ENCODE measurements at places on chromosomes 7 and 10.

- no peak for DNase-seq
These were observed 20.0 kb upstream of the HUS1 start for GRCh38 chr7:47999413-47999812.

- no peak for DNase-seq
These were observed 178.2 kb upstream of the SORCS1 start for GRCh38 chr10:107342711-107343110.

DNA sequence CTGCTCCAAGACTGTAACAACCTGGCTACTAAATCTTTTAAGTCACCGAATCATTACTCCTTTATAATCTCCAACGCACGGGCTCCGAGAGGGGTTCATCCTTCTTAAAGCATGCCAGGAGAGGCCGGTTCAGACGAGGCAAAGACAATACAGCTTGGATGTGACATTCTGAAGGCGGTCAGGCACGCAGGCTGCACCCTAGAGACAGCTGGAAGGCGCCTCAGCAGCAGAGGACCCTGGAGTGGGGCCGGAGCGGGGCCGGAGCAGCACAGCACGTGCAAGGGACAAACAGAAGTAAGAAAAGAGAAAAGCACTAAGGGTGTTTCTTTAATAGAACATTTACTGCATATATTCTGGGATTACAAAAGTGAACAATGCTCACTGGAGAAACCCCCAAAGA, 97.8 kb upstream of the PPP2R2D start:
- DNase-seq: peak; percentile 13

DNA sequence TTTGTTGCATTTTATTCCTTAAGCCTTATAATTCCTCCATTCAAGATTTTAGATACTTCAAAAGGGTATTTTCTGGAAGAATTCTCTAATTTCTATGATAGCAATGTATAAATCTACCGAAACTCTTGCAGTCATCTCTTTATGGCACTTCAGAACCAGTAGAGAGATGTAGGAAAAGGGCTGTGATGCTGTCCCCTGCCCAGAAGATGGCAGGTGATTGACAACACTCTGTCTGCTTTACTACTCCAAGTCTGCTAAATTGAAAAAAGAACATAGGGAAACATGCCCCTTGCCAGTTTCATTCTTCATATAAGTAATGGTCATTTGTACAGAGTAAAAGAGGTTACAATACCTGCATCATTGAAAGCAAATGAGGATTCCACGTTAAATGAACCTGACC, 5.1 kb downstream of the TCTN3 start:
- DNase-seq: no peak

- no peak for DNase-seq
These were observed 37.4 kb downstream of the PRKAG2 start for GRCh38 chr7:151839451-151839921.

DNA sequence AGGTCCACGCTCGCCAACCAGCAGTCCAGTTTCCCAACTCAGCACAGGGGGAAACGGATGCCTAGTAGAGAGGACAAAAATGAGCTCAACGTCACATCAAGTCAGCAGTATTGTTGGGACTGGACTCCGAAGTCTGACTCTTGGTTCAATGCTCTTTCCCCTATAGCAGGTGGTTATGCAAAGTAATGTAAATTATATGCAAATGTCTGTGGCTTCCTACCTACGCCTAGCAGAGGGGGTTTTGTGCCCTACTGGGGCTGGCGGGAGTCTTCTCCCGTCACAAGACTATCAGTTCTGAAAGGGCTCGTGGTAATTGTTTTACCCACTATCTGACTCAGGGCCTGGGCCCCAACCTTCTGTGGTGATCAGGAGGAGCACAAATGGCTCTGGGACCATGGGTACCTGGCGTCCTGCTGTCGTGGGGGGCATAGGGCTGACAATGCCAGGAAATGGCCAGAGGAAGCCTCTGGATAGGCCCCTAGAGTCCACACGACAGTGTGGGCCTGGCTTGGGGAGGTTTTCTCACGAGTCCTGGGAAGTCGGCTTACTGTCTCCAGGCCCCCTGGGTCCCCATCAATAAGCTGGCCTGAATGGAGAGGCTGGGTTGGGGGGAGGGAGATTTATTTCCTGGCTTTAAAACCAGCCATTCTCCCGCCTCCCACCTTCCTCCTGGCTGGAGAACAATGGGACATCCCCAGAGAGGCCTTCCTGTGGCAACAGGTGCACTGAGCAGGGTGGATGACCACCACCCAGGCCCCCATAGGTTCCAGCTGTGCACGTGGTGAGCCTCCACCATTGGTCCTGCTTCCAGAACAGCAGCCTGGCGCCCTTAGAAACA, 41.8 kb downstream of the UNC5B start:
- DNase-seq: no peak

DNA sequence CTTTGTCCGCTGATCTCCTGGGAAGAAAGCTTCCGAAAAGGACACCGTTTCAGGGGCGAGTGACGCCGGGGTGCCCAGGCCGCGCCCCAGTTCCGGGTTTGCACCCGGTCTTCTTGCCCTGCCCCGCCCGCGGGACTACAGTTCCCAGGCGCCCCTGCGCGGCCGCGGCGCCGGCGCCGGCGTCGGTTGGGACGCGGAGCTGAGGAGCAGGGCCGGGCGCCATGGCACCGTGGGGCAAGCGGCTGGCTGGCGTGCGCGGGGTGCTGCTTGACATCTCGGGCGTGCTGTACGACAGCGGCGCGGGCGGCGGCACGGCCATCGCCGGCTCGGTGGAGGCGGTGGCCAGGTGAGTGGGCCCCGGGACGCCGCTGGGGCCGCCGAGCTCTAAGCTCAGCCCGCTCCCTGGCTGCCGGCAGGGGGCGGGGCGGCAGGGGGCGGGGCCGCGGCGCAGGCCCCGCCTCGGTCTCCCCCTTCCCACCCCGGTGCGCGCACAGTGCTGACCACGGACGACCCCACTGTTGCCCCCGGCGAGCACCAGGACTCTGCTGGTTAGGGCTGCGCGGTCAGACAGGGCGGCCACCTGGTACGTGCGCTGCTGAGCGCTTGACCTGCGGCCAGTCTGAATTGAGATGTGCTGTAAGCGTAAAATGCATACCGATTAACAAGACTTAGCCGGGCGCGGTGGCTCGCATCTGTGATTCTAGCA, at the start of gene LHPP:
Gene LHPP (plus strand): TSS at position 182 of the 706 bp plus-strand sequence. CDS start 40 bp downstream, at position 222.
- DNase-seq: peak; percentile 89

DNA sequence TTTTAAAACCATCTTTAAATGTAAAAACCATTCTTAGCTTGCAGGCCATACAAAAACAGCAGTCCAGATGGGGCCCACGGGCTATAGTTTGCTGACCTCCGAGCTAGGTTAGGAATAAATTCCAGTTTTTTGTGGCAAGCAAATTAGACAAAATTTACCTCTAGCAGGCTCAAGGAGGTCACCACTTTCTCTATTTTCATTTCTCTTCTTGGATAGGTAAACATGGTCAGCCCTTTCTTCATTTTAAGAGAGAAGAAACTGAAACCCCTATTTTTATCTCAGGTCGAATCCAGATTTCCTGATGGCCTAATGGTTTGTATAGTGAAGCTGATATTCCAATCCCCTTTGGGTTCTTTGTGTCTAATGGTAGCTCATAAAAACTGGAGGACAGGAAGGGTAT, 10.7 kb downstream of the IKZF5 start:
- no peak for DNase-seq

GRCh38 chr10:71708301-71708703, 11.3 kb downstream of the C10orf105 start:
- peak; percentile 77 for DNase-seq

DNA sequence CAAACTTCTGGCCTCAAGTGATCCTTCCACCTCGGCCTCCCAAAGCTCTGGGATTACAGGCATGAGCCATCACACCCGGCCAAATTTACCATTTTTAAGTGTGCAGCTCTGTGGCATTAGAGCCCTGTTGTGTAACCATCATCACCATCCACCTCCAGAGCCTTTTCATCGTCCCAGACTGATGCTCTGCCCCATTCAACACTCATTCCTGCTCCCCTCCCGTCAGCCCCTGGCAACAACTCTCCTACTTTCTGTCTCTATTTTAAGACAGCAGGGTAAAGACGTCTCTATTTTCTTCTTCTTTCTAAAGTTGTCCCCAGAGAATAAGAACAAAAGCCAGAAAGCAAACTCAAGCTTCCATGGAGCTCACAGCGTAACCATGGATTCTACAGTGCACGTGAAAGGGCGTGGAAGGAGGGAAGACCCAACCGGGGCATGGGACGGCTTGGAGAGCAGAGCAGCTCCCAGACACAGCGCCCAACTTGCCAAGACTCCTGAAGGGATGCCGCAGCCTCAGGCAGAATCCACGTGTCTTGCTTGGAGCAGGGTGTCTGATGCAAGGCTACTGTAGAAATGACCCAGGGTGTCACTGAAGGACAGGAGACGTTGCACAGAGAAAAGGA, 42.7 kb upstream of the PITRM1 start:
- DNase-seq: no peak

DNA sequence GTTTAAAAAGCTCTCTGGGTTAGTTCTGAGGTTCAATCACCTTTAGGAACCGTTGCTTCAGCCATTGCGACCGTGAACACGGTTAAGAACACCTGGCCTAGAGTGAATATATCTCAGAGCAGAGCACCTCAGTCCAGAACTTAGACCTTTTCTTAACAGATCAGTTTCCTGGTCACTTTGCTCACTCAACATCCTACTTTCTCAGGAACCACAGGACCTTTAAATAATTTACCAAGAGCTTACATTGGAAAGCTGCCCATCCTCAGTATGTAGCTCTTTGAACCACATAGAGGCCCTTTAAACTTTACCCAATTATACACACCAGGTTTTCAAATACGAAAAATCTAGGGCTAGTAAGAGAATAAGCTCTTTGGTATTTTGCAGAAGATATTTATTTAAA, 153.2 kb downstream of the NRBF2 start:
- DNase-seq: no peak

DNA sequence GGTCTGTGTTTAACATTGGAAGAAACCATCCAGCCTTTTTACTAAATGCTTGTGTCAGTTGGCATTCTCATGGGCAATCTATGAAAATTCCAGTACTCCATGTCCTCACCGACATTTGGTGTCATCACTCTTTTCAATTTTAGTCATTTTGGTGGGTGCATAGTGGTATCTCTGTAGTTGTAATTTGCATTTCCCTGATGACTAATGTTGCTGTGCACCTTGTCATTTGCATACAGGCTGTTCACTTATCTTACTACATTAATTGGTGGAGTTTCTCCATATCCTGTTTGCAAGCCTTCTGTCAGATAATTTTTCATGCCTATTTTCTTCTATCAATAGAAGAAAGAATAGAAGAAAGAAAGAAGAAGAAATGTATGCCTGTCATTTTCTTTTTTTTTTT, 73.7 kb downstream of the PLPP4 start:
- DNase-seq: no peak

DNA sequence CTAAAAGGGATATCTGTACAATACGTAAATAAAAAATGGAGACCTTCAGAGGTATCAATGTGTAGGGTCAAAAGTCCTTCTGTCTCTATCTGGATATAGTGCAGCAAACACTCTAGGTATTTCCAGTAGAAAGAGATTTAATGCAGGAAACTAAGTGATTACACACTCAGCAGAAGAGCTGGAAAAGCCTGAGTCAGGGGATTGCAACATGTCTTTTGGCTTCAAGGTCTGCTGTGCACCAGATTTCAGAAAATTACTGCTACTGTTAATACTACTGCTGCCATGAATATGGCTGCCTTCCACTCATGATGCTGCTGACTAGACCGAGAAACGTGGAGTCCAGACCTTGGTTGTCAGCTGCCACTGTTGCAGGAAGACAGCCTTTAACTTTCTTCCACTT, 94.9 kb upstream of the DLX6 start:
- no peak for DNase-seq

- DNase-seq: no peak
These were observed 58.8 kb downstream of the ARL4A start for GRCh38 chr7:12746211-12746610.

DNA sequence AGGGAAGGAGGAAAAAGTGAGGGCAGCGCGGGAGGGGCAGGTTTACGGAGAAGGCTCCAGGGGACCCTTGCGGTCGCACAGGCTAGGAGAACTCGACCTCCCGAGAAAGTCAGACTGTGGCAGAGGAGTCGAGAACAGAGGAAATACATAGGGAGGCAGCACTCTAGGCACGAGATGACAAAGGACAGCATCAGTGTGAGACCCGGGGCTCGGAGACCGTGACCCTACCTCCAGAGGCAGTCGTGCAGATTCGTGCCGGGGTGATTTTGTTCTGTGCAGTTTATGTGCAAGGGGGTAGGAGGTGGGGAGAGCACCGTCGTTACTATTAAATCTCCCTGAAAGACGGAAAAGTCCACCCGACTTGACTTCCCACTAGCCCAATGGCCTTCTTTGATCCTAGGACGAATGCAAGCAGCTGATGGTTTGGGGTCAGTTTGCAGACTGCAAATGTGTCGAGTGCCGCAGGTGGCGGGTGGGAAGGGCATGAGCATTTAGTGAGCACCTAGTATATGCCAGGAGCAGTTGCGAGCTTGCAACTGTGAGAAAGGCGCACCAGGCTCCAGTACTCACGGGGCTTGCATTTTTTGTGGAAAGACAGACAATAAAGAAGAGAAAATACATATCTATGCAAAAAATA, 674 bp upstream of the OSBPL3 start:
- no peak for DNase-seq

- no peak for DNase-seq
These were observed 9.0 kb upstream of the ARMS2 start for GRCh38 chr10:122445469-122445868.

- no peak for DNase-seq
These were observed 3.1 kb upstream of the CLEC5A start for GRCh38 chr7:141949911-141950310.

DNA sequence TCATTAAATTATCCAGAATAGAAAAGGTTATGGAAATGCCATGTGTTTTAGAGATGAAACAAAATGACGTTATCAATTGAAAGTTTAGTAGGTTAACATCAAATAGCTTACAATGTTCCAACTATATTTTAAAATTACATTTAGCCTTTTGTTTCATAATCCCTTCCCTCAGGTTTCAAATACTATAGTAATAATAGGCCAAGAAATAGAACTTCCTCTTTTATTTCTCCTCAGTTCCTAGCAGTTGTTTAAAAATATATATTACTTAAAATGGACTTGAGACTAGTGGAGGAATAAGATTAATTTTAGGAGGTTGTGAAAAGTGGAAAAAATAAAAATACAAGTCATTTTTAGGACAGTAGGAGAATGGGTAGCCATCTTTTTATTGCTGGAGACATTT, 16.4 kb upstream of the PDSS1 start:
- no peak for DNase-seq

- DNase-seq: peak; percentile 27
These were observed 32.3 kb upstream of the PALS2 start for GRCh38 chr7:24540956-24541355.

- no peak for DNase-seq
These were observed 22.7 kb upstream of the EEPD1 start for GRCh38 chr7:36130236-36130945.

DNA sequence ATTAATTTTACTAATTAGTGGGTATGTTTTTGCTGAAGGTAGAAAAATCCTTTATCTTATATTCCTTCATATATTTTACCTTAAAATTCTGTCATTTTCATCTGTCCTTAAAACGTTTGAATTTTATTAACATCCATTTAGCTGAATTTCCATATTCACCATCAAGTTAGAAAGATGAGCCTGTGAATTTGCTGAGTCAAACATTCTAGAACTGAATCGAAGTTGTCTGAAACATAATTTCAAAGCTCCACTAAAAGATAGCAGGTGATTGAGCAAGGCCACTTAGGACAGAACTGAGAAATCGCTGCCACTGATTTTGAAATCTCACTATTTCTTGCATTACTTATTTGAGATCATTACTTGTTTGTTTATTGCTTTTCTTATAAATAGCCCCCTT, 17.5 kb downstream of the HGF start:
- no peak for DNase-seq

GRCh38 chr7:116971869-116972268, 18.6 kb downstream of the ST7 start:
- no peak for DNase-seq

GRCh38 chr7:36690514-36691187, 33.6 kb downstream of the AOAH start:
- peak; percentile 28 for DNase-seq
